ENCODE measurements at places on chromosomes 1 and 21.

GRCh38 chr1:81505831-81506230, 294.9 kb upstream of the ADGRL2 start:
- no peaks in the 10 kb centered on the region for H3K4me1 ChIP-seq
- no peaks in the 10 kb centered on the region for H3K36me3 ChIP-seq
- no peaks in the 10 kb centered on the region for H3K27me3 ChIP-seq
- no peak overlapping the region for H3K4me3 ChIP-seq
- no peak overlapping the region for H3K27ac ChIP-seq
- no peak for DNase-seq

DNA sequence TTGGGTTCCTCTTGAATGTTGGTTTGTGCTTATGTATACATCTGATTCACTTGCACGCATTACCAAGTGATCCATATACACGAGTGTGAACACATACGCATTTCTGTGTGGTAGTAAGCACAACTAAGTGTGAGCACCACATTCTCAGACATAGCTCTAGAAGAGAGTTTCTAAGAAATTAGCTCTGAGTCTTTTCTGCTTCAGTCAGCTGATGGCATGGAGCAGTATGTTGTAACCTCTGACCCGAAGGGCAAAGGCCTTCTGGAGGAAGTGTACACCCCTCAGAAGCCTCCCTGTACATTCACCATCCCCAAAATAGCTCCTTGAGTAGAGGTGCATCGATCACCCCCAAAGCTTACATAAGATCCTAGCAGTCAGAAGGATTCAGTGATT, 183.7 kb downstream of the KIF26B start:
- no peak overlapping the region for H3K27ac ChIP-seq
- H3K4me1 ChIP-seq: no peaks in the 10 kb centered on the region
- no peak overlapping the region for H3K4me3 ChIP-seq
- no peaks in the 10 kb centered on the region for H3K36me3 ChIP-seq

- no peak overlapping the region for H3K4me3 ChIP-seq
- H3K36me3 ChIP-seq: no peaks in the 10 kb centered on the region
- H3K4me1 ChIP-seq: peaks cover 5% of the 10 kb centered on the region
- no peak for DNase-seq
- H3K27me3 ChIP-seq: no peaks in the 10 kb centered on the region
Observed at GRCh38 chr21:15022608-15023261, 42.1 kb downstream of the NRIP1 start.

- H3K36me3 ChIP-seq: no peaks in the 10 kb centered on the region
- DNase-seq: no peak
- H3K4me1 ChIP-seq: no peaks in the 10 kb centered on the region
Observed at GRCh38 chr1:5780324-5780716, 211.9 kb downstream of the NPHP4 start.

DNA sequence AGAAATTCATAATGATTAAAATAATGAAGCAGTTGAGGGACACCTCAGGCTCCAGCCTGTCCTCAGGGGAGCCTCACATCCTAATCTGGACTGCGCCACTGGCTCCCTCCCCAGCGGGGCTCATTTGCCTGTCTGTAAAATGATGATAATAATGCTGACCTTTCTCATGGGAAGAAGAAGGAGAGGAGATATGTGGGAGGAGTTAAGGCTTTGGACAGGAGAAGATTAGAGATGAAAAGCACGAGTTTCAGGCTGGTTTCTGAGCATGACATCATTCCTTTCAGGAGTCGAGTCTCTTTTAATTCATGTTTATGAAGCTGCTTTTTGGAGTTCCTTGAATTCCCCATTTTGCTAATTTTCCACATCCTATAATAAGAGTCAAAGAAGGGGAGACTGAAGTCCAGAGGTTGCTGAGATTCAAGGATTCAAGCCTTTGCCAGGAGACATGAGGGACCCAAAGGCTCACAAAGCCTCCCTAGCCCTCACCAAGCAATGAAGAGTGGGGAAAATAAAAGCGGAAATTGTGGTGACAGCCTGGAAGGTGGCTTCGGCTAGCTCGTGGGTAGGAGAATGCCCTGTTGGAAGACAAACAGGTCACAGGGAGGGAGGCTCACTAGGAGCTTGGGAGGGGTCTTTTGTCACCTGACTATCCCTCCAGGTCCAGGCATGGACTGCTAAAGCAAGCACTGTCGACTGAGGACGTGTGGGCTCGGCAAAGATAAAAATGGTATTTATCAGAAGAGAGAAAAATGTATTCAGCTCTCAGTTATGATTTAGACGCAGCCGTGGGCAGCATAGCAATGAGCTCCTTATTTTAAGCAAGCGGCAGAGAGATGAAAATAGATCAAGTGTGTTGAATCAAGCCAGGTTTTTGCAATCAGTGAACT, 27.5 kb upstream of the STMN1 start:
- no peaks in the 10 kb centered on the region for H3K27me3 ChIP-seq
- H3K27ac ChIP-seq: peak overlapping the region; percentile 57

GRCh38 chr1:39292401-39292800, 87.9 kb downstream of the MACF1 start:
- no peaks in the 10 kb centered on the region for H3K27me3 ChIP-seq
- no peak for DNase-seq
- H3K4me3 ChIP-seq: no peak overlapping the region
- H3K4me1 ChIP-seq: no peaks in the 10 kb centered on the region

DNA sequence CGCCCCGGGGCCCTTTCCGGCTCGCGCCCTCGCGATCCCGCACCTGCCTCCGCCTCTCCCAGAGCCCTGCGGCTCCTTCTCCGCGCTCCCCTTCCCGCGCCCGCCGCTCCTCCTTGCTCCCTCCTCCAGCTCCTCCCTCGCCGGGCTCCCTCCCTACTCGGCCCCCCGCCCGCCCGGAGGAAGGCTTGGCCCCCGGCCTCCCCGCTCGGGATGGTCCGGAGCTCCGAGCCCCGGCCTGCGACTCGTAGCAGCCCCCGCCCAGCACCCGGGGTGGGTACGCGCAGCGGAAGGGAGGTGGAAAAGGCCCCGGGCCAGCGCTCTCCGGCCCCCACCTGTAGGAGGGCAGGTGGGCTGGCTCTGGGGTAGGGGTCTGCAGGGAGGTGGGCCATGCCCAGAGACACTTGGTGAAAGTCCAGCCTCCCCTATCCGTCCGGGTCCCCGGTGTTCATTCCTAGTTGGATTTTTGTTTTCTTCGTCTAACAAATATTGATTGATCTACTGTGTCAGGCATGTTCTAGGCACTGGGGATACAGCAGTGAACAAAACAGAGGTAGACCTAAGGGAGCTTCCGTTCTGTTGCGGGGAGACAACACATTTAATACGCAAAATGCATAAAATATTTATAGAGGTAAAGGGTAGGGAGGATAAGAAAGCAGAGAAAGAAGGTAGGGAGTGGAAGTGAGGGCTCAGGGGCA, at the start of gene HTR1D:
HTR1D (minus strand) TSS at position 82 of the 695 bp plus-strand sequence. CDS start 23,283 bp downstream, outside the sequence.
- peak within 1 kb of the TSS; percentile 15 for H3K4me3 ChIP-seq
- peaks cover 12% of the 10 kb centered on the region for H3K4me1 ChIP-seq
- no peak for DNase-seq
- no peaks in the 10 kb centered on the region for H3K36me3 ChIP-seq
- peaks cover 14% of the 10 kb centered on the region for H3K27me3 ChIP-seq
- H3K27ac ChIP-seq: no peak within 1 kb of the TSS

GRCh38 chr1:172201572-172201971, 218.9 kb upstream of the C1orf105 start:
- no peaks in the 10 kb centered on the region for H3K36me3 ChIP-seq
- no peaks in the 10 kb centered on the region for H3K27me3 ChIP-seq
- H3K4me1 ChIP-seq: no peaks in the 10 kb centered on the region
- no peak overlapping the region for H3K4me3 ChIP-seq

DNA sequence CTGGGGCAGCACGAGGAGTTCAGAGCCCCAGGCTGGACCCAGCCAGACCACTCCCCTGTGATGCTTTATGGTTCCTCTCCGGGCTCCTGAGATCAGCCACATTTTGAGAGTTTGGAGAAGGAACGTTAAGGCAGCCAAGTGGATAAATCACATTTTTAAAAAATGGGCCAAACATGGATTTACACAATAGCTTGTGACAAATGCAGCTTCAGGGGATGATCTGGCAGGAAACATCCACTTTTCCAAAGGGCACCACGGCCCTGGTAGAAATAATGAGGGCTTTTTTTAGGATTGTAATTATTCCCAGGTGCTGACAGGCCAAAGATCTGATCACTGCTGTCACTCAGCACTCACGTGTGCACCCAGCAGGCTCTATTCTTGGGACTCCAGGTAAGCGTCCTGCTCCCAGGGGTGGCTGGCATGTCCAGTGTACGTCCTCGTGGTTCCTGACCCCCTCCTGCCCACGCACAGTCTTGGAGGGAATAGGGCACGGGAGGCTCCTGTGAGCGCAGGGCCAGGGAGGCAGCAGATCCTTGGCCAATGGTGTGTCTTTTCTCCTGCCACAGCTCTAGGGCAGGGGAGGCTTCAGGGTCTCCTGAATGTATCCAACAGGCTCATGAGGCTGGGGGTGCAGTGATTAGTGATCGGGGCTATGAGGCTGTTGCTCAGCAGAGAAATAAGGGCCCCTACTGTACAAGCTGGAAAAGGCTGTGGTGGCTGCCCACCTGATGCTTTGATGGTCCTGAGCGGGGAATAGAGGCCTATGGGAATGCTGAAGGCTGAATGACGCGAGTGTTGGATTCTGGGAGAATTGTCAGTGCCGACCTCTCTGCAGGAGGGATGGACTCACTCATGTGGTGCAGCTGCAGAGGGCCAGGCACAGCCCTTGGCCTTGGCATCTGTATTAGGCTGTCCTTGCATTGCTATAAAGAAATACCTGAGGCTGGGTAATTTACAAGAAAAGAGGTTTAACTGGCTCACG, 415.7 kb downstream of the PTPRU start:
- H3K4me3 ChIP-seq: no peak overlapping the region
- no peaks in the 10 kb centered on the region for H3K36me3 ChIP-seq
- no peaks in the 10 kb centered on the region for H3K27me3 ChIP-seq
- no peaks in the 10 kb centered on the region for H3K4me1 ChIP-seq
- no peak overlapping the region for H3K27ac ChIP-seq
- no peak for DNase-seq

GRCh38 chr1:114238053-114238452, 84.4 kb upstream of the SYT6 start:
- DNase-seq: no peak
- H3K4me3 ChIP-seq: no peak overlapping the region
- H3K36me3 ChIP-seq: no peaks in the 10 kb centered on the region
- H3K27ac ChIP-seq: no peak overlapping the region
- no peaks in the 10 kb centered on the region for H3K27me3 ChIP-seq

DNA sequence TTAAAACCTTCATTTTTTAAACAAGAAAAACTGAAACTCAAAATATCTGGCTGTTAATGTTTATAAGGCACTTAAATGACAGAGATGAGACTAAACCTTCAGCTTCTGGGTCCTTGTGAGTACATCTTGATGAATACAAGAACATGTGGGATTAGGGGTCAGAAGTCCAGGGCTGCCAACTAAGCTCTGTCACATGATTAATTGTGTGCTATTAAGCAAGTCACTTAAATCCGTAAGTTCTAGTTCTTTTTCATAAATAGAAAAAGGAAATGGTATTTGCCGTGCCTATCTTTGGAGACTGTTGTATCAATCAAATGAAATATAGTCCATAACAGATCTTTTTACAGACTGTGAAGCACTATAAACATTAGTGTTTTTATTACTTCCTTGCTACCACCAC, 43.2 kb upstream of the KCTD3 start:
- no peaks in the 10 kb centered on the region for H3K27me3 ChIP-seq
- no peaks in the 10 kb centered on the region for H3K36me3 ChIP-seq
- no peaks in the 10 kb centered on the region for H3K4me1 ChIP-seq
- no peak overlapping the region for H3K27ac ChIP-seq
- H3K4me3 ChIP-seq: no peak overlapping the region
- no peak for DNase-seq

DNA sequence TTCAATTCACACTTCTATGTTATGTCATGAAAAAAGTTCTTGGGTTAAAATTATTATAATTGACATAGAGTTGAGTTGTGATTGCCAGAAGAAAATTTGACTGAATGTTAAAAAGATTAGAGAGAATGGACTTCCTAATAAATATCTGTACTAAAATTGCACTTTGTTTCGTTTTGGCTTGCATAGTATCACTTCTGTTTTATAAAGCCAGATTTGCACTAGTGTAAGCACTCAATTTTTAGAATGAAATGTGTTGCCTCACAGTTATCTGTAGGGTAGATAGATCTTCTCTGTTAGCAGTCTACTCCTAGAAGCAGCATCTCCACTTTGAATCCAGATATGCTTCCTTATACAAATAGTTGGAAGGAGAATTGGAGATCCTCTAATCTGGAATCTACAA, 95.2 kb upstream of the MPC2 start:
- H3K36me3 ChIP-seq: no peaks in the 10 kb centered on the region
- no peaks in the 10 kb centered on the region for H3K27me3 ChIP-seq
- H3K27ac ChIP-seq: no peak overlapping the region
- no peak overlapping the region for H3K4me3 ChIP-seq
- DNase-seq: no peak

DNA sequence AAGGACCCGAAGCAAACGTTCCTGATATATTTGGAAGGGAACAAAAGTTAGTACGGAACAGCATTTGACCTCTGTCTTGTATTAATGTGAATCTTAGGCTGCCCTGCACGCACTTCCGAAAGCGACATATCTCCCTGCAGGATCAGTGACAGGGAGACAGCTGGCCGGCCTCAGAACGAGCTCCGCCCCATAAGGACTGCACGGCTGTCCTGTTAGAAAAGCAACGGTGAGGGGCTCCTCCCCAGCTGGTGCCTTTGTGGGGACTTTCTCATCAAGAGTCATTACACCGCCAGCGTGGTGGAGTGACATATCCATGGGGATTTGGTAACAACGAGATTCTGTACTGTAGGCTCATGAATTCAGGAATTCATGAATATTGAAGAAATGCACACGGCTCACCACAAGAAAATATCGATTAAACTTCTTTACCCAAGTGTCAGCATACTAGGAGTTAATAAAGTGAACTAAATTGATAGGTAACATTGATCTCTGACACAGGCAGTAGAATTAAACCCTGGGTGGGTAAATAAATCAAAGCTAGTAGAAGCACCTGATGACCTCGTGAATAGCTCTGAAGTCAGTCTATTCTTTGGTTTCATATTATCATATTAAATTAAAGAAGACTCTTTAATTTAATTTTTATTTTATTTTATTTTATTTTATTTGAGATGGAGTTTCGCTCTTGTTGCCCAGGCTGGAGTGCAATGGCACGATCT, 8.1 kb upstream of the GREM2 start:
- no peak for DNase-seq
- no peaks in the 10 kb centered on the region for H3K36me3 ChIP-seq
- H3K27me3 ChIP-seq: no peaks in the 10 kb centered on the region
- H3K4me3 ChIP-seq: no peak overlapping the region
- H3K27ac ChIP-seq: no peak overlapping the region

DNA sequence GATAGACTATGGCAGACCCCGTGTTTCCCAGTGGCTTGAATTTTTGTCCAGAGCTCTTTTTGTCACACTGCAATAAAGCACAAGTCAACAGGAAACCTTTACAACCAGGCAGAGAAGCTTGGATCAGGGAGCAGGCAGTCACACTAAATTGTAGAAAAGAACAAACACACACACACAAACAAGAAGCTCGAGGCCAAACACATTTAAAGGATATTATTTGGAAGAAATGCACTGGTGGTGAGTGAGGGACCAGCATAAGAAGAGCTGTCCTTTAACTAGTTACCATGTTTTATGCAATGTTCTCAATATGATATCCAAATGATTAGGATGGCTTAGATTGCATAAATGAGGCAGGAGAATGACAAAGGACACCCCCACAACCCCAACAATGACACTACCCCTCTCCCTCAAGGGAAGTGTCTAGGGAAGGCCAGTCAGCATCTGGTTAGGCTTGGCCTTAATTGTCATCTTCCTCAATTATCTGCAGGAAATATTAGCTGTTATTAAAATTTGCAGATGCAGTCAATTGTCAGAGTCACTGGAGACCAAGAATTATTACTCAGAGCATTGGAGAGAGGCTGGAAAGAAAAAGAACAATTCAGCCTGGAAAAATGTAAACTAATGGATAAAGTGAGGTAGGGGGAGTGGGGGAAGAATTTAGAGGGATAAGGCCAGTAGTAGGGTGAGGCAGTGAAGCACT, 35.3 kb downstream of the DDR2 start:
- DNase-seq: no peak
- peak overlapping the region; percentile 19 for H3K27ac ChIP-seq
- H3K27me3 ChIP-seq: no peaks in the 10 kb centered on the region
- peaks cover 25% of the 10 kb centered on the region for H3K4me1 ChIP-seq

Data from uterus (tissue), 4 donors.